Activated CD8-positive, alpha-beta memory T cell treated with anti-CD3 and anti-CD28 coated beads for 1 hour (primary cell): ENCODE measurements at places on chromosomes 5 and 9.

DNA sequence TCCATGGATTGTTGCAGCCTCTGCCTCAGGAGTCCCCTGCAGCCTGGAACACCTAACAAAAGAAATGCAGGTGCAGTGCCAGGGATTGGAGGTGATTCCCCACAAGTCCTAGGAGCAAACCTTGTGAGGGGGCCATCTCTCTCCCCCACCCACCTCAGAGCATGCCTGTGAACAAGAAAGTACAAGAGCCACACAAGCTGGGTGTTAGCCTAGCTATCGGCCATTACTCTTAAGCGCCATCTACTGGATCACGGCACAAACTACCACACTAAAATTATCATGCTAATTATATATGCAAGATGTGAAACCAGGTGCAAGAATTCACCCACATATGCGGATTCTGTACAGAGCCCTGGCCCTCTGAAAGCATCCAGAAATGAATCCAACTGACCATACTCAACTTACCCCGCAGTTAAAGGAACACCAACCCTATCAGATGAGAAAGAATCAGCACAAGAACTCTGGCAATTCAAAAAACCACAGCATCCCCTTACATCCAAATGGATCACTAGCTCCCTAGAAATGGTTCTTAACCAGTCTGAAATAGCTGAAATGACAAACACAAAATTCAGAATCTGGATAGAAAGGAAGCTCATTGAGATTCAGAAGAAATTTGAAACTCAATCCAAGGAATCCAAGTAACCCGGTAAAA, 16.5 kb upstream of the PRSS3 start:
- DNase-seq: peak; percentile 2

GRCh38 chr5:180823346-180823745, 20.7 kb upstream of the MGAT1 start:
- DNase-seq: no peak

DNA sequence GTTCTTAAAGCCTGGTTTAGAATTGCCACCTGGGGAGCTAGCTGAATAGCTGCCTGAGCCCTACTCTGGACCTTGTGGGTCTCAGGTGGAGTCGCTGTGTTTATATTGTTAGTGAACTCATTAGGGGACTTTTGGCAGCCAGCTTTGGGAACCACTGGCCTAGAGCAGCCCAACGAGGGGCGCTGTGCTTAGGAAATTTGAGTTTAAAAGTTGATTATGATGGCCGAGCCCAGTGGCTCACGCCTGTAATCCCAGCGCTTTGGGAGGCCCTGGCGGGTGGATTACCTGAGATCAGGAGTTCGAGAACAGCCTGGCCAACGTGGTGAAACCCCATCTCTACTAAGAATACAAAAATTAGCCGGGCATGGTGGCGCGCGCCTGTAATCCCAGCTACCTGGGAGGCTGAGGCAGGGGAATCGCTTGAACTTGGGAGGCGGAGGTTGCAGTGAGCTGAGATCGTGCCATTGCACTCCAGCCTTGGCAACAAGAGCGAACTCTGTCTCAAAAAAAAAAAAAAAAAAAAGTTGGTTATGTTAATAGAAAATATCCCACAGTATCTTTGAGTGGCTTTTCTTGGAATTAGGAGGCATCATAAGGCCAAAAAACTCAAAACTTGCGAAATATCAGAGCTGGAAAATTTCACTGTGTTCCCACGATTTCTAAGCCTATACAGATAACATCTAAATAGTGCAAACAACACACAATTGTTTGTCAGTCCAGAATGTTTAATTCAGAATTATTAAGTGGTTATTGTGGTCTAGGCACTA, 809 bp downstream of the MCCC2 start:
- DNase-seq: no peak

GRCh38 chr9:32525709-32526030, 326 bp downstream of the RIGI start:
- DNase-seq: no peak

- DNase-seq: no peak
Observed at GRCh38 chr9:97059626-97060025, 20.7 kb upstream of the CTSV start.

- no peak for DNase-seq
Observed at GRCh38 chr5:62142351-62142750, 163.7 kb upstream of the KIF2A start.
